ENCODE measurements at places on chromosomes 12 and 14.

GRCh38 chr12:19652386-19652785 is 213.1 kb downstream of the AEBP2 start:
- no peak overlapping the region for H3K27ac ChIP-seq
- H3K4me3 ChIP-seq: no peak overlapping the region
- DNase-seq: no peak
- H3K4me1 ChIP-seq: peaks cover 8% of the 10 kb centered on the region
- no peaks in the 10 kb centered on the region for H3K27me3 ChIP-seq

DNA sequence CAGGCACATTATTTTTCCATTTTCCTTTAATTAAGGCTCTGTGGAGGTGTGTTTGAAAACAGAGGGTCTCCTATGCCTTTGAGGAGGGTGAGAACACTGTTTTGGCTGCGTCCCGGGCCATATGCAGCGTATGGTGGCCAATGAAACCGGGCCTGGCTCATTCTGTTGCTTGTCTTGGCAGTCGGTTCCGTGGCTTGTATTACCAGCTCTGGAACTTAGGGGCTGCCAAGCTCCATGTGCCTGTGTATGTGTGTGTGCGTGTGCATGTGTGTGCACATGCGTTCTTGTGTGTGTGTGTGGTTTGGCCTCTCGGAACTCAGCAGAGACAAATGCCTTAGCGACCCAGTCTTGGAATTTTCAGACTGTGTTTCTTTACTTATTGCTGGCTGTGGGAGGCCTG is 2.7 kb downstream of the JDP2 start:
- H3K4me3 ChIP-seq: peak overlapping the region; percentile 84
- DNase-seq: peak; percentile 38
- peaks cover 87% of the 10 kb centered on the region for H3K4me1 ChIP-seq
- peaks cover 37% of the 10 kb centered on the region for H3K36me3 ChIP-seq
- no peaks in the 10 kb centered on the region for H3K27me3 ChIP-seq

DNA sequence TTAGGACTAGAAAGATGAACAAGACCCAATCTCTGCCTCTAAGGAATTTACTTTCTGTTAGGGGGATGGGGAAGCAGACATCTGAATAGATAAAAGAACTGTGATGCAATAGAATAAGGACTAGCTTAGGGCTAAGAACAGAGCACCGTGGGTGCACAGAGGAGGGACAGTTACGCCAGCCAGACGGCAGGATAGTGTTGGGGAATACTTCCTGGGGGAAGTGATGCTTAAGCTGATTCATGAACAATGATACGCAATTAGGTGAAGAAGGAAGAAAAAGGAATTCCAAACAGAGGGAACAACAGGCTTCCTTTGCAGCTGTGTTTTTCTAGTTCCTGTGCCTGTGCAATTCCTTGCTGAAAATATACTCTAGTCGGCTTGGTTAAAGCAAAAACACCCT is 501.1 kb downstream of the APAF1 start:
- H3K4me1 ChIP-seq: peaks cover 6% of the 10 kb centered on the region
- no peaks in the 10 kb centered on the region for H3K27me3 ChIP-seq
- DNase-seq: no peak
- H3K36me3 ChIP-seq: no peaks in the 10 kb centered on the region
- peak overlapping the region; percentile 42 for H3K27ac ChIP-seq
- no peak overlapping the region for H3K4me3 ChIP-seq

- H3K27me3 ChIP-seq: peaks cover 8% of the 10 kb centered on the region
- no peaks in the 10 kb centered on the region for H3K36me3 ChIP-seq
- no peak overlapping the region for H3K27ac ChIP-seq
- no peak overlapping the region for H3K4me3 ChIP-seq
- H3K4me1 ChIP-seq: no peaks in the 10 kb centered on the region
Measured at GRCh38 chr14:57480051-57480450, 13.6 kb downstream of the CCDC198 start.

GRCh38 chr12:64461634-64462414 is 9.9 kb downstream of the TBK1 start:
- no peak overlapping the region for H3K27ac ChIP-seq
- H3K36me3 ChIP-seq: peaks cover 52% of the 10 kb centered on the region
- no peak overlapping the region for H3K4me3 ChIP-seq

- peaks cover 54% of the 10 kb centered on the region for H3K4me1 ChIP-seq
- H3K27ac ChIP-seq: peak overlapping the region; percentile 99
- peaks cover 5% of the 10 kb centered on the region for H3K36me3 ChIP-seq
- H3K27me3 ChIP-seq: no peaks in the 10 kb centered on the region
- H3K4me3 ChIP-seq: peak overlapping the region; percentile 90
Measured at GRCh38 chr12:66168410-66168809, 1.4 kb downstream of the TMBIM4 start.

- no peak overlapping the region for H3K27ac ChIP-seq
- DNase-seq: no peak
- H3K4me3 ChIP-seq: no peak overlapping the region
Measured at GRCh38 chr12:115223322-115223721, 539.3 kb upstream of the TBX3 start.

GRCh38 chr14:99475660-99476059 is 5.0 kb downstream of the SETD3 start:
- DNase-seq: no peak
- peak overlapping the region; percentile 10 for H3K27ac ChIP-seq
- no peak overlapping the region for H3K4me3 ChIP-seq
- H3K4me1 ChIP-seq: peaks cover 61% of the 10 kb centered on the region
- H3K36me3 ChIP-seq: no peaks in the 10 kb centered on the region
